ENCODE measurements at places on chromosomes 11 and 22.
A peak's percentile ranks its signal among the peaks of the same experiment; 100 is the strongest.

DNA sequence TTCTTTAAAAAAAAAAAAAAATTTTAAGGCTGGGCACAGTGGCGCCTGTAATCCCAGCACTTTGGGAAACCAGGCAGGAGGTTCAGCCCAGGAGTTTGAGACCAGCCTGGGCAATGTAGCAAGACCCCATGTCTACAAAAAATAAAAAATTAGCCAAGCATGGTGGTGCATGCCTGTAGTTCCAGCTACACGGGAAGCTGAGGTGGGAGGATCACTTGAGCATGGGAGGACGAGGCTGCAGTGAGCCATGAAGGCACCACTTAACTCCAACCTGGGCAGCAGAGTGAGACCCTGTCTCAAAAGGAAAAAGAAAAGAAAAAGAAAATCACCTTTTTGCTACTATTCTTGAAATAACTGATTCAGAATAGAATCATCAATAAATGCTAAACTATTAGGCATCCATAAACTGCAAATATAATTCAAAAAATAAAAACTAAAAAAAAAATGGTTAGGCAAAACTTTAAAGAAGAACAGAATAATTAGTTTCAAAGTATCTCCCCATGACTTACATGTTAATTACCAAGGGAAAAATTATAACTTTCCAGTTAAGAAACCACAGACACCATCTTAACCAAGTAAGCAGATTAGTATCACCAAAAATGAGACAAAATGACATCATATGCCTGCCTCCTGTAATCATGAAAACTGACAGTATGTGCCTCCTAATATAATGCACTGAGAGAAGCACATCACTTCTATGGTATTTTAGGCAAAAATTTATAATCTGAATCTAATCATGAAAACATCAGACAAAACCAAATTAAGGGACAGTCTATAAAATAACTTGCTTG is 63.6 kb downstream of the DENND5A start:
- DNase-seq, result no peak

DNA sequence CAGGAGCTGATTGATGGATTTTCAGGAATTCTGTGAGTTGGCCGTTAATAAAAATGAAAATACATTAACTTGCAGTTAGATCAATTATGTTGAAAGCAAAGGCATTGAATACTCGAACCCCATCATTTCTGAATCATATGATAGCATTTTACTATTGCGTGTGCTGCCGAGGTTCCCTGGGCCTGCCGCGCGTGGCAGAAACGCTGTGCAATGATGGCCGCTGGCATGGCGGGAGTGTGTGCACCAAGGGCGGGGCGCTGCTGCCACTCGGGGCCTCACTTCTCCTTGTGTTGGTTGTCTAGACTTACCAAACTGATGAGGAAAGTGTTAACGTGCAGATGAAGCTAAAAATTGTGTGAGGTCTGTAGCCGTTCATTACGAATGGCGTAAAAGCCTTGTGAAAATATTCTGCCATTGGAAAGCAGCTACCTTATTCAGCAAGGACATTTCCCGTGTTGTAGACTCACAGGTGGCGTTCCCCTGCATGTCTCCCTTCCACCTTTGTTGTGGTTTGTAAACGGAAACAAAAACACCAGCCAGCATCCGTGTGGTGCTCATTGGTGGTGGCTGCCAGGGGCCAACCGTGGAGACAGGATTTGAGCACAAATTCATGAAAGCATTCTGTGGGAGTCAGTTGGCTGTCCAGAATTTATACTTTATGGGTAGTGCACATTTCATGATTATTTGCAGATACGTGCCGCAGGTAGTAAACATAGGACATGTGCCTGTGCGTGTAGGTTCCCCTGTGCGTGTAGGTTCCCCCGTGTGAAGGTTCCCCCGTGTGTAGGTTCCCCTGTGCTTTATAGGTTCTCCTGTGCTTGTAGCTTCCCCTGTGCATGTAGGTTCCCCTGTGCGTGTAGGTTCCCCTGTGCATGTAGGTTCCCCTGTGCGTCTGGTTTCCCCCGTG is 5.9 kb upstream of the GRAMD4 start:
- no peak for DNase-seq

DNA sequence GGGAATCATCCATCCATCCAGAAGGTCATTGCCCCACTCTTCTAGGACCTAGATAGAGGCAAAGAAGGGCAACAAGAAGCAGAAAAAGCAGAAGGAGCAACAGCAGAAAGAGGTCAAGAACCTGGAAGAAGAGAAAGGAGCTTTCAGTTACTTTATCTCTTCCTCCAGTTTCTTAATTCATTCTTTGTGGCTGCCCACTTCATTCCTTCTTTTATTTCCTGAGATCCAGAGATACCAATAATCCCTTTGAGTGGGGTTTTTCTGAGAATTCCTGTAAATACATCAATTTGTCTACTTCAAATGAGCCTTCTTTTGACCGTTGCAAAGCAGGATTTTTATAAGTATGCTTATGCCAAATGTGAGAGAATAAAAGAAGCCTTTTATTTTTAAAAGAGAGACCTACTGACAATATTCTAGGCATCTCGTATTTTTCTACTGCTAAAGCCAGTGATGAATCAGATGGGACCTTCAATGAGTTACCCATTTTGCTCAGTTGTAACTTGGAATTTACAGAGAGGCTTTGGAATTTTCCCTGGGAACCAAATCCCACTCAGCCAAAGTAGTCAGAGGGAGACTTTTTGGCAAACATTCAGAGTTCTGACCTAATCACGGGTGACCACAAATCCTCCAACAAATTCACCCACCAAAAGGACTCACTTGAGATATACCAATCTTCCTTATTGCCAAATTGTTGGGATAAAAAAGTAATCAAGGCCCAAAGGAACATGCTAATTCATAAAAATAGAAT is 54.9 kb downstream of the ZC3H12C start:
- no peak for DNase-seq

- DNase-seq, result no peak
These were observed 5.6 kb downstream of the MN1 start for GRCh38 chr22:27795696-27796517.

GRCh38 chr11:11836676-11837231 is 5.0 kb upstream of the USP47 start:
- no peak for DNase-seq

DNA sequence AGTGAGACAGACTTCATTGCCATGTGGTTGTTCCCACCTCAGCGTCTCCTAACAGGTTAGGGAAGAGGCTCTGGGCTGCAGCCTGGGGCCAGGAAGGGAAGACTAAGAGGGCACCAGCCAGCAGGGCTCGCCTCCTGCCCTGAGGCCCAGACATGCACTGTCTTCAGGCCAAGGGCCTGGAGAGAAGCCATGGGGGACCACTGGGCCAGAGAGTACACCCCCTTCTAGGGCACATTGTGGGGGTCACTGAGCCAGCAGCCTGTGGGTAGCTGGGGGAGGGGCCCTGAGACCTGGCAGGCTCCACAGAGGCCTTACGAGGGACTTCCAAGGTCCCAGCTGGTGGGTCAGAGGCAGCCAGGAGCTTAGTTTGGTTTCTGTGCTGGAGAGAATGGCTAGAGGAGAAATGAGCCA is 25.0 kb upstream of the MYRF start:
- DNase-seq, result no peak

DNA sequence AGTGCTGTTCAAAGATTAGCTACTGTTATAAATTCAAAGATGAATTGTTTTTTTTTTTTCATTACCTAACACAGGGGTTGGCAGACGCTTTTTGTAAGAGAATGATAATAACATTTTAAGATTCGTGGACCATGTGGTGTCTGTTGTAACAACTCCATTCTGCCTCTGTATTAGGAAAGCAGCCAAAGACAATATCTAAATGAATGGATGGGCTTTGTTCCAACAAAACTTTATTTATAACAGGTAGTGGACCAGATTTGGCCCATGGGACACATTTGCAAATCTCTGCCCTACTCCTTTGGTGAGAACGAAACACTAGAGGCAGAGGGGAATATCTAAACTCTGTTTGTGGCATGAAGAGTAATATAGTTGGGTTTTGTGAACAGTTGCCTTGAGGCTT is 83.6 kb upstream of the BLID start:
- no peak for DNase-seq

DNA sequence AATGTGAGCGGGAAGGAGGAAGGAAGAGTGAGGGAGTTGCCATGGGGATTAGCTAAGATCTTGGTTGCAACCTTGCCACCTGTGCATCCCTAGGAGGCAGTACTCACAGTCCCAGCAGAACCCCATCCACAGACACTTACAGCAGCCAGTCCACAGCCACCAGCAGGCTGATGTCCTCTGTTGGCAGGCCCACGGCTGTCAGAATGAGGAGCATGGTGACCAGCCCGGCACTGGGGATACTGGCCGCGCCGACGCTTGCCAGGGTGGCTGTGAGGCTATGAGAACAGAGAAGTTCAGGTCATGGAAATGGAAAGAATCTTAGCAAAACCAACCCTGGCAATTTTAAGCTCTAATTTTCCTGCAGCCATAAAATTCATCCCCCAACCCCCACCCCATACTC is 138.6 kb downstream of the SLC1A2 start:
- no peak for DNase-seq

- DNase-seq, result no peak
These were observed 25.3 kb downstream of the SCN3B start for GRCh38 chr11:123628936-123629683.

DNA sequence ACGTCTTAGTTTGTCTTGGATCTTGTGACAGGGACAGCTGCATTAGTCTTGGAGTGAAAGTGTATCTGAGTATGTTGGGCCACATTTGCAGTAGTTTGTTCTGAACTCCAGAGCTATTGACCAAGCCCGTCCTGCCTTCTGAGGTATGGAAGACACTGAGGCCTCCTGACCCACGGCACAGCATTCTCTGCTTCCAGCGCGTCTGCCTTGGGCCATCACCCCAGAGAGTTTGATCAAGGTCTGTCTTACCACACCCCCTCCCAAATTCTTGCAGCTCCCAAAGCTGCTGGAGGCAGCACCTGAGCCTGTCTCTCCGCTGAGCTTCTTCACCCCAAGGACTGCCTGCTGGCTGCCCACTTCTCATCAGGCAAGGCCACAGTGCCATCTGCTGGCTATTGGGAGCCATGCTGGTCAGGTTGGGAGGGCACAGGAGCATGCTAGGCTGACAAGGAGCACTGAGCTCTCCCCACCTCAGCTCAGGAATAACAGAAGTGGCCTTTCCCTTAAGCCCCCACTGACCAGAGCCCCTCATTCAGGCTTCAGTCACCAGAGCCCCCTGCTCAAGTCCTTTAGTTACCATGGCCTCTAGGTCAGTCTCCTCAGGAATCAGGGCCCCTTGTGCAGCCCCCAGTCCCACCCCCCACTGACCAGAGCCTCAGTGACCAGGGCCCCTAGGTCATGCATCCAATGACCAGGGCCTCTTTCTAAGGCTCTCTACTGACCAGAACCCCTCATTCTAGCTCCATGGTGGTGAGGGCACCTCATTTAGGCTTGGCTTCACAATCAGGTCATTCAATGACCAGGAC is 27.2 kb upstream of the SMPD1 start:
- DNase-seq, result peak; percentile 62

GRCh38 chr22:48098243-48098920 is 1335.9 kb downstream of the TBC1D22A start:
- DNase-seq, result no peak

DNA sequence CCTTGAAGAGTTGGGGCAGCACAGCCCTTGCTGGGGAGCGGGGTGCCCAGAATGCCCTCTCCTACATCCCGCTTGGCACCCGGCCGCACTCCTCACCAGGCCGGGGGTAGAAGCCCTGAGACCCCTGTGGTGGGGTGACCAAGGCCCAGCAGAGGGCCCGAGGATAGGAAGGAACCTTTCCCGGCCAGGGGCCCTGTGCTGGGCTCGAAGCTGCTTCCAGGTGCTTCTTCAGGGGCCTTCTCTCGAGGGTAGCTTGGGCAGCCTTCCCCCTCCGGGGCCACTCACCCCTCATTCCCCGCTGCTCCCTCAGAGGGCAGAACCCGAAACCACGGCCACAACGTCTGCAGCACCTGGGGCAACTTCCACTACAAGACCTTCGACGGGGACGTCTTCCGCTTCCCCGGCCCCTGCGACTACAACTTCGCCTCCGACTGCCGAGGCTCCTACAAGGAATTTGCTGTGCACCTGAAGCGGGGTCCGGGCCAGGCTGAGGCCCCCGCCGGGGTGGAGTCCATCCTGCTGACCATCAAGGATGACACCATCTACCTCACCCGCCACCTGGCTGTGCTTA is 752 bp downstream of the MUC2 start:
- DNase-seq, result peak; percentile 61

- no peak for DNase-seq
These were observed 411.5 kb upstream of the DDI1 start for GRCh38 chr11:103624708-103625623.

GRCh38 chr11:80519596-80520506 is 1079.0 kb upstream of the TENM4 start:
- no peak for DNase-seq

DNA sequence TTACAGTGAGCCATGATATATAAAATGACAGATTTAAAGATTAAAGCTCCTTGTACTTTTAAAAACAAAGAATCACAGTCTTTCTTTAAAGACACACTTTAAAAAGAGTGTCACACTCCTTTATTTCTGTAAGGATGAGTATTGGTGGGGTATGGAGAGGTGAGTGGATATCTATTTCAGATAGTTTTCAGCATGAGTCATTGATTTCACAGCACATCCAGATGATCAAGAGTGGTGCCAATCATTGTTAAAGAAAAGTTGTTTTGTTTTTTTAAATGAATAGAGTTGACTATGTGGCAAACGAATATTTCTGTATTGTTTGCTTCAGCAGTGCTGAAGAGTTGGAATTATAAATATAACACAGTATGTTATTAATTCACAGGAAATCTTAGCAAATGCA is 52.5 kb downstream of the FAR1 start:
- DNase-seq, result no peak

GRCh38 chr11:95434489-95435057 is 203.6 kb upstream of the SESN3 start:
- DNase-seq, result no peak

GRCh38 chr22:25365491-25366261 is 146.2 kb downstream of the CRYBB2 start:
- DNase-seq, result peak; percentile 43

DNA sequence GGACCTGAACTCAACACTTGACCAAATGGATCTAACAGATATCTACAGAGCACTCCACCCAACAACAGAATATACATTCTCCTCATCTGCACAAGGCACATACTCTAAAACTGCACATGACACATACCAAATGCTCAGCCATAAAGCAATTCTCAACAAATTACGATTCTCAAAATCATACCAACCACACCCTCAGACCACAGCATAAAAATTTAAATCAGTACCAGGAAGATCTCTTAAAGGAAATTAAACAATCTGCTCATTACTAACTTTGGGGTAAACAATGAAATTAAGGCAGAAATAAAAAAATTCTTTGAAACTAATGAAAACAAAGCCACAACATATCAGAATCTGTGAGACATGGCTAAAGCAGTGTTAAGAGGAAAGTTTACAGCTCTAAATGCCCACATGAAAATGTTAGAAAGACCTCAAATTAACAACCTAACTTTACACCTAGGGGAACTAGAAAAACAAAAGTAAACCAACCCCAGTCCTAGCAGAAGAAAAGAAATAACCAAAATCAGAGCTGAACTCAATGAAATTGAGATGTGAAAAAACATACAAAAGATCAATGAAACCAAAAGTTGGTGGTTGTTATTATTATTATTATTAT is 37.2 kb downstream of the TMEM123 start:
- no peak for DNase-seq

- no peak for DNase-seq
These were observed 10.3 kb upstream of the PHF21B start for GRCh38 chr22:45019861-45020655.
